ENCODE measurements at places on chromosomes 1 and 21.
A peak's percentile ranks its signal among the peaks of the same experiment; 100 is the strongest.

- ATAC-seq = peak; percentile 10
These were observed 35.8 kb downstream of the ELF3 start for GRCh38 chr1:202046227-202046626.

DNA sequence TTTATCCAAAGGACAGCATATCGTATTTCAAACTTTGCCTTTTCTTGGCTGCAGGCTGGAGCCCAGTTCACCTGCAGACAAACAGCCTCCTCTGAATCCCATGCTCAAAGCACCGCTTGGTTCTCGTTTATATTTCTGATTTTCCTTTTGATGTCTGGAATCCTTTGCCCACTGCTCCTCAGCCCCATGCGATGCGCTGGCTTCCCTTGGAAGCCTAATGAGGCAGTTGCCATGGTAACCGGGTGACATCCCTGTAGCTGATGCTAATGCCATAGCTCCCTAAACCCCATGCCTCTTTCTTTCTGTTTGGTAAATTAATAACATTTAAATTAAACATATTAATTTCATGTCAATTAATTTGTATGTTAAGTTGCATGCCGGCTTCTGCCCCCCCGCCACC, 327.1 kb downstream of the PRDM2 start:
- no peak for ATAC-seq

GRCh38 chr1:237045278-237046016, 3.5 kb downstream of the RYR2 start:
- ATAC-seq = no peak

GRCh38 chr1:205396967-205397616, 24.8 kb downstream of the LEMD1 start:
- peak; percentile 34 for ATAC-seq

- ATAC-seq = no peak
These were observed 15.7 kb downstream of the ABCD3 start for GRCh38 chr1:94433866-94434265.

- ATAC-seq = no peak
These were observed 76.6 kb downstream of the LMX1A start for GRCh38 chr1:165279882-165280281.

- ATAC-seq = peak; percentile 77
These were observed 114.2 kb downstream of the SLC16A1 start for GRCh38 chr1:112841825-112842224.

- ATAC-seq = peak; percentile 37
These were observed 85.2 kb upstream of the ABCD3 start for GRCh38 chr1:94332952-94333351.

GRCh38 chr1:89687254-89687653, 54.3 kb downstream of the LRRC8C start:
- no peak for ATAC-seq

DNA sequence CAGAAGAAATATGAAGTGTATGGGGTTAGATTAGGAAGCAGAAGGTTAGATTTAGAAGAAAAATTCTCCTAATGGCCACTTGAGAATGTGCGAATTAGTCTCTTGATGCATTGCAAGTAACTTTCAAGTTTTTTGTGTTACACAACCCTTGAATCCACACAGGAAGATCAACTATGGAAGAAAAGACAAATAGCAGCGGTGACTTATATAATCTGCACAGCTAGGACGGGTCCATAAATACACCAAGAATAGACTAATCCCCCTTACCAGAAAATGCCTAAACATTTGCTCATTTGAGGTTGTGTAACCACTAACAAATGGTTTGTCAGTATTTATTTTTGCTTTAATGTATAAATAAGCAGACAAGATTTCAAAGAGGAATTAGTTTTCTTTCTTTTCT, 182.6 kb downstream of the TGFB2 start:
- ATAC-seq = no peak

GRCh38 chr1:233406339-233406960, 78.9 kb downstream of the MAP3K21 start:
- ATAC-seq = no peak

DNA sequence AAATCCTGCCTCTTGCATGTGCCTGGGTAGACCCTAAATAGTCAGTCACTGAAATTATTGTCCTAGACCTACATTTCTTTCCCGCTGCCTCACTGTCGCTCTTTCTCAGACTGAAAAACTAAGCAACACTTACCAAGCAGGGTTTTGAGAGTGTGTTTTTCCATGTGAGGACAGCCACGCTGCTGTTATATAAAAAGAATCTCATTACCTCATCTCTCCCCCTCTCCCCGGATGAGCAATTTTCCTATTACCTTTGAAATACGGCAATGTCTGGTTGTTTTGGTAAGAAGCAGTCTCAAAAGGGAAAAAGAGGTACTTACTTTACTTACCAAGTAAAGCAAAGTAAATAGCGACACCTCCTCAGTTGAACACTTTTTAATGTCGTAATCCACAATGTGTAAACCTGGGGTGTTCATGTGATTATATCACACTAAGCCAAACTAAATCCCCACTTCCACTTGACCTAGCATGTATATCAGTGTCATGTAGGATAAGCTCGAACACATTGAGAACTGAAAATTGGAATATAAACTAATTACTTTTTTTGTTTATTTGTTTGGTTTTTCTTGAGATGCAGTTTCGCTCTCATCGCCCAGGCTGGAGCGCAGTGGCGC, 12.2 kb upstream of the VN1R5 start:
- no peak for ATAC-seq

DNA sequence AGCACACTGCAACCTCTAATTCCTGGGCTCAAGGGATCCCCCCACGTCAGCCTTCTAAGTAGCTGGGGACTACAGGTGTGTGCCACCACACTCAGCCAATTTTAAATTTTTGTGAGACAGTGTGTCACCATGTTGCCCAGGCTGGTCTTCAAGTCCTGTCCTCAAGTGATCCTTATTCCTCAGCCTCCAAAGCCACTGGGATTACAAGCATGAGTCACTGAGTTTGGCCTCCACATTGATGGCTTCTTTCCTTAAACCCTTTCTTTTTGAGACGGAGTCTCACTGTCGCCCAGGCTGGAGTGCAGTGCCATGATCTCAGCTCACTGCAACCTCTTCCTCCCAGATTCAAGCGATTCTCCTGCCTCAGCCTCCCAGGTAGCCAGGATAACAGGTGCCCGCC, 7.6 kb downstream of the KPNA6 start:
- no peak for ATAC-seq

DNA sequence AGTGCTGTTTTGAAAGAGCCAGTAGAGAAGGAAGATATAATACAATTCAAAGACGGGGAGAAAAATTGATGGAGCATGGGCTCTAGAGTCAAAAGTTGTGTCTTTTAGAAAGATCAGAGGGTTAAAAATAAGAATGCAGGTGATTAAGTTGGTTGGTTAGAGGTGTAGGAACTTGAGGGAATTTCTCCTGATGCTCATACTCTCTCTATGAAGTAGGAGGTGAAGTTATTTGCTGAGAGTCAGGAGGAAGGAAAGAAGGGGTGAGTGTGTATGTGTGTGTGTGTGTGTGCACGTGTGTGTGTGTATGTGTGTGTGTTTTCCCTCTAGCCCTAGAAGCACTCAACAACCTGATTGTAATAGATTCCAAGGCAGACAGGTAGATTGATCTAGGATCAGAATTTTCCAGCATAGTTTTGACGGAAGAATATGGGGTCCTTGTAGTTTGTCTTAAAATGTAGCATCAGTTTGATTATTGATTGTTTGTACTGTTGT, 88.3 kb upstream of the MACF1 start:
- no peak for ATAC-seq

- ATAC-seq = no peak
These were observed 204.9 kb downstream of the KCNJ6 start for GRCh38 chr21:37711286-37711829.

DNA sequence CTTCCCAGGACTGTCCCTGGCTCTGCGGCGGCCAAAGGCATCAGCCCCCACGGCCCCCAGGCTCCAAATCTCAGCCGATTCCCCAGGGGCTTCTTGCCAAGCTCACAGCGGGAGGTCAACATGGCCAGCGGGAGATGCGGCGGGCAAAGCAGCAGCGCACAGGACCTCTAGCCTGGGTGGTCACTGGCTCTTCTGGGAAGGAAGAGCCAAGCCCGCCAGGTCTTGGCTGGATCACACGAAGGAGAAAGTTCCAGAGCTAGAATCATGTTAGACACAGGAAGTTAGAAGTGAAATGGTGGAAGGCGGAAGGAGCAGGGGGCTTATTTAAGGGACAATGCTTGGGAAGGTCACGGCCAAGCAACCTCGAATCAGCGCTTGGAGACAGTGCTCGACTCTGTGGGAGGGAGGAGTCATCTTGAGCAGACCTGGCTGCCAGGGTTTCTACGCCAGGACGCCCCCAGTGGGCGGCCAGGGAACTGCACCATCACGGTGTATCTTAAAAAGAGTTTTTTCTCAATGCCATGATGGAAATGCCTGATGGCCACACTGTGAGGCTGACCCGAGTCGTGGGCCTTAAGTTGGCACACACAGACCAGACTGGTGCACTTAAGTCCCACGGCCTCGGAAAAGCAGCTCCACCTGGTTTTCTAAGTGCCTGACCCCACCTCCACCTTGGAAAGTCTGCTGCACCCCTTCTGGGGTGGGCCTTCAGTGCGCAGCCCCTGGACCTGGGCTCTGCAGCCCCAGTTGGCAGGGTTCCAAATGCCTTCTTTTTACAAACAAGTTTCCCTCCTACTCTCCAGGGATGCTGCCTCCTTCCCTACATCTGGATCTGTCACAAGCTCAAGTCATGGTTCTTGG, 29.3 kb downstream of the SLC66A1 start:
- ATAC-seq = peak; percentile 60

- ATAC-seq = no peak
These were observed 139.6 kb downstream of the ZNF644 start for GRCh38 chr1:90882221-90882620.

DNA sequence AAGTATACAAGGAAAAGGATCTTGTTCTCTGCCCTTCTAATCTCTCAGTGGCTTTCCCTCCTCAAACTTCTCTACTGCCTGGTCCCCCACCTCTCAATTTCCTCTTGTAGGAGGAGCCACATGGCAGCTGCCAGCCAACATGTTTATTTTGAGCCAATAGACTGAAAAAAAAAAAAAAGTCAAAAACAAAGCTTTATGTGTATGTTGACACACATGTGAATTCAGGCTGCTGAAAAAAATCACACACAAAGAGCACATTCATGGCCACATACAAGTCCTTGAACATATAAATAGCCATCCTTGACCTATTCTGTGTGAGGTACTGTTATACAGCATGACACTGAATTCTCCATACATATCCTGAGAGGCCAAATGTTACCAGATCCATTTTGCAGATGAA, 3.7 kb downstream of the PTPN14 start:
- no peak for ATAC-seq

DNA sequence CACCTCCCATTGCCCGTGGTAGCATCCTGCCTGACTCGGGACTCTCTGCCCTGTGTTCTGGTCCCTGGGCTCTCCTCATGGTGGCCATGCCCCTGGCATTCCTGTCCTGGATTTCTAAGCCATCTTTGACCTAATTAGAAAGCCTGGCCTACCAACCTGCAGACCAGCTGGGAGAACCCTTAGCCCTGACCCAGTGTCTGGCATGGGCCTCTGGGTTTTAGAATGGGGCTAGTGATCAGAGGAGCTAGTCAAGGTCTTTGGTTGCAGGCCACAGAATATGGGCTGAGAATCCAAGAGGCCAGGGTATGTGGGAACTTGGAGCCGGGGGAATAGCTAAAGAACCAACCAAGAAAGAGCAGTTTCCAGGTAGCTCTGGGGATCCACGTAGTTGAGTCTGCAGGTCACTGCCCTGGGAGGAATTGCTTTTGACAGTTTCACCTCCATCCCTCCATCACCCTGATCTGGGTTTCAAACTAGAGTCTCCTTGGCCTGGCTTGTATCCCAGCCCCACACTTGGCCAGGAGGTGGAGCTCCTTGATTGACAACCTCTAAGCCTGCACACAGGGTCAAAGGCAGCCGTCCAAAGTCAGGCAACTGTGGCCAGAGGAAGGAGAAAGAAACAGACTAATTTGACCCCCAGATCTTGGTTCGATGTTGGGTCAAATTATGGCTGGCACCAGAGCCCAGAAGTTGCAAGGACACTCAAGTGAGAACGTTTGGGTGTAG, 54.7 kb upstream of the ABCG1 start:
- peak; percentile 83 for ATAC-seq

DNA sequence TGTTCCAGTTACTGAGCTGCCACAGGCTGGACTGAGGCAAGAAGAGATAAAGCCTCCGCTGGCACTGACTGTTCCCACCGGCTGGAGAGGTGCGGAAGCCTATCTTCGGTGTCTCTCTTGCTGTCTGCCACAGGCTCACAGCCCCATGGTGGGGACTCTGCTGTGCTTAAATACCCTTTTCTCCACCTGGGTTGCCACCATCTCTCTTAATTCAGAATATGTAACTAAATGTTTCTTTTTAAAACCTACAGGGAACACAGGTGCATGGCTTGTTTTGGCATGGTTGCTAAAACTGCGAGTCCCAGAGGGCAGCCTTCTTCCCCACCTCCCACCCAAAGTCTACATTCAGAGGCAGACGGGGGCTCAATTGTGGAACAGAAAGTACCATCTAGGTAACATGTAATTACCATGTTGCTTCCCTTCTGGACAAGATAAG, 8.1 kb upstream of the LBR start:
- ATAC-seq = peak; percentile 84

DNA sequence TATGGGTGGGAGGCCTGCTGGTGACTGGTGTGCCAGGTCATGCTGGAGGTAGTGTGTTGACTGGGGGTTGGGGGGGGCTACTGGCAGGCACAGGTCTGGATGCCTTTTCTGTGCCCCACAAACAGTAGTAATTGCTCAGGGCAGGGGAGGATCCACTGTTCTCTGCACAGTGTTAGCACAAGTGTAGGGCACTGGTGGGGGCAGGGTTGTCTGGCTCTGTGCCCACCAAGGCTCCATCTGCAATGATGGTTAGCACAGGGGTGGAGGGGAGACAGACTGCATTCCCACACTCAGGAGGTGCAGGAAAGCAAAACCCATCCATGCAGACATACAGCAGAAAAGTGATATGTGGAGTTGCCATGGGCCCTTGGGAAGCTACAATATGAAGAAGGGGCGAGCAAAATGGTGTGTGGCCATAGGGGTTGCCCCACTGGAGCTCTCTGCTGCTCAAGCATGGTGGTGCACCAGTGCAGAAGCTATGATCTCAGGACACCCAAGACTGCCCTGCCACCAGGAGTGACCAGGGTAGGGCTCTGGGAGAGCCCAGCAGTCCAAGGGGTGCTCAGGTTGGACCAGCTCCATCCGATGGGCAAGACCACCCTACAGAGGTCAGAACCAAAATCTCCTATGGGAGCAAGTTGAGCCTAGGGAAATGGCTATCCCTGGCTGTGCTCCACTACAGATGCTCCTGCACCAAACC, 122.2 kb upstream of the KCTD3 start:
- peak; percentile 12 for ATAC-seq

DNA sequence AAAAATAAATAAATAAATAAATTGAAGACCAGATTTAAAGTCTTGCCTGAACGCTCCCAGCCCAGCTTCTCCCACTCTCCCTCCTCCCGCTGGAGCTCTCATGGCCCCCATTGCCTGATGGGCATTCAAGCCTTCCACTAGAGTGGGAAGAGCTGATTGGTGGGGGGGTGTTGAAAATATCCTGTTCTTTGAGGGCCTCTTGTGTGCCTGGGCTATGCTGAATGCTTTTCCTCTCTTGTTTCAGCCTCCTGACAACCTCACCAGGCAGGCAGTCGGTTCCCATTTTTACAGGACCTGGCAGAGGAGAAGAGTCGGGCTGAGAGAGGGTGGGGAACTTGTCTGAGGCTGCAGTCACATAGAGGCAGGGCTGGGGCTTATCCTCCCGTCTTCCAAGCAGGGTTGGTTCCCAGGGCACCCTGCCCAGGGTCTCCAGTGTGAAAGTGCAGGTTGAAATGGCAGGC, 59.2 kb upstream of the SSBP3 start:
- ATAC-seq = no peak

GRCh38 chr1:63069214-63069613, 253.2 kb upstream of the FOXD3 start:
- ATAC-seq = no peak

GRCh38 chr1:173417563-173417962, 59.6 kb upstream of the PRDX6 start:
- ATAC-seq = peak; percentile 0

Measured in stimulated activated memory B cell treated with anti-CD40 and anti-IgM and Interleukin-4, amounts not matched to agents 10 μg/mL and 1 μg/mL and 100 μg/mL, for 72 hours (primary cell).